Mesenchymal stem cell (in vitro differentiated cells and primary cell): ENCODE measurements at places on chromosomes 1 and 21.

- DNase-seq, result no peak
These were observed 1.2 kb upstream of the PIK3C2B start for GRCh38 chr1:204495777-204496176.

DNA sequence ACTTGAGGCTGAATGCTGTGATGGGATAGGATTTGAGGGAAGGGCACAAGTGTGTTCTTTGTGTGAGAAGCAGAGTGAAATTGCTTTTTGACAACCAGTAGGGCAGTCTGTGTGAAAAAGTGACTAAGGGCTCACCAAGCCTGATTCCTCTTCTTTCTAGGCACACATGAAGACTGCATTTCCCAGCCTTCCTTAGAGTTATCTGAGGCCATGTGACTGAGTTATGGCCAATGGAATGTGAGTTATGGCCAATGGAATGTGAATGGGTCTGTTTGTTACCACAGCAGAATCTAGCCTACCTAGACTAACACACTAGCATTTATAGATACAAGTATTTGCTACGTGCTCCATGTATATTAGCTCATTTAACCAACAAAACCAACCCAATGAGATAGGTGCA, 35.3 kb upstream of the DIRAS3 start:
- DNase-seq, result no peak

- DNase-seq, result no peak
These were observed 245.4 kb downstream of the NPHP4 start for GRCh38 chr1:5746611-5747425.

DNA sequence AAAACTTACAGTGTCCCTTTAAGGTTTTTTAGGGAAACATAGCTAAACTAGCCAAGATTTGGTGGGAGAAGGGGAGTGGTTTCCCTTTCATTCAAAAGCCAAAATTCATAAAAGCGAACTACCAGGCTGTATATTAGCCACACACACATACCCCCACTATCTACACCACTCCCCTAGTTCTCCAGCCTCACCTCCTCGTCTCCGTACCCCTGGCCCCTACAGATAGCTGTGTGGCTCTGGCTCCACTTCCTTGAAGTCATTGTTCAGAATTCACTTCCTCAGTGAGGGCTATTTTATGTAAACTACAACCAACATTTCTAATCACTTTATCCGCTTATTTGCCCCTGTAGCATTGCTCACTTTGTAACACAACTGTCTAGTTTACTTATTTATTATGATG, 5.3 kb upstream of the DPH5 start:
- DNase-seq, result no peak

DNA sequence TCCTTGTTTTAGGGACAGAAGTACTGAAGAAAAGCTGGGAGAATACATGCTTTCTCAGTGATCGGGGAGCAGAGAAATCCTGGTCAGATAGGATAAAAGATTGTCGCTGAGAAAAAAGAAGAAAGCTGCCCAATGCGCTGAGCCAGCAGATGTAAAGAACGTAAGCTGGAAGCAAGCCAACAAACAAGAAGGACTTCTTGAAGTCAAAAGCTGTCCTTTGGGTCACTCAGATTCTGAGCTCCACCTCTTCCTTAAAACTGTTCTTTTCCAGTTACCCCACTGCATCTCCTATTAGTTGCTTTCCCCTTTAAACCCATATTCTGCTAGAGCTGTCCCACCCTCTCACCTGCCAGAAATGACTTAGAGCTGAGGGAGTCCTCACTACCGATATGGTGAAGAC, 64.8 kb downstream of the GPR137B start:
- DNase-seq, result no peak

DNA sequence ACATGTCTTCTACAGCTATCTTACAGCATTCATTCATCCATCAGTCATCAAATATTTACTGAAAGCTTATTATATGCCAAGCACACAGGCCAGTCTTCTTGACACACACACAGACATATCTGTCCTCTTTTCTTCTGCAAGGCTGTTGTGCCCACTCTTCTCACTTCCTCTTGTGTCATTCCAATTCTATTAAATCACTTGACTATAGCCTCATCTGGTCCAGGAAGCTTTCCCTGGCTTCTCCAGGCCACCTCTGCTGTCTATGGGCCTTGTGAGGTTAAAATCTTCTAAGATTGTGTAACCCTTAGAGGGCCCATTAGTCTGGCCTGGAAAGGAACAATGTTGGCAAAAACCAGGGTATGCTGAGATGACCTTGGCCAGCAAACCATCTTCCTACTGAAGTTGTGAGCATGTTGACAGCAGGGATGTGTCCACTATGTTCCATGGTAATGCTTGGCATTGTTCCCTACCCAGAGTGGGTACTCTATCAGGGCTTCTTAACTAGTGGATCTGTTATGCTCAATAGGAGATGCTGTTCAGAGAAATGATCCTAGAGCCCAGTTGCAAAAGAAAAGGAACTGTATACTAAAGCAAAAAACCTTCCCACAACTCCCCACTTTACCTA, 5.3 kb downstream of the TRAF3IP3 start:
- DNase-seq, result no peak

GRCh38 chr1:225660544-225660946, 7.6 kb upstream of the ENAH start:
- no peak for DNase-seq

DNA sequence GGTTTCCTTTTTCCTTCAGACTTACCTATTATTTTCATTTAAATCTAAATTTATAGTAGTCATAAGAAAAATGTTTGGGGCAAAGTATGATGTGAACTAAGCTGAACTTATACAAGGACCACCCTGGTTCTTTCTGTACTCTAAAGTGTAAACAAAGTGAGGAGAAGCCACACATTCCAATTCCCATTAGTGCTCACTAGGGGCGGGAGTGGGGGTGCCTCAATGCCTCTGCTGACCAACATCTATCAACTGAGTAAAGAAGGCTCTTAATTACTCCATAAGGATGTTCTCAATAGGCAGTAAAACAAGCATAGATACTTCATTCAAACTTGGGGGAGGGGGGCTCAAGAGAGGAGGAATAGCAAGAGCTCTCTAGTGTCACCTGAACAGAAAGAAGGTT, 151.7 kb downstream of the CDC42BPA start:
- DNase-seq, result no peak

DNA sequence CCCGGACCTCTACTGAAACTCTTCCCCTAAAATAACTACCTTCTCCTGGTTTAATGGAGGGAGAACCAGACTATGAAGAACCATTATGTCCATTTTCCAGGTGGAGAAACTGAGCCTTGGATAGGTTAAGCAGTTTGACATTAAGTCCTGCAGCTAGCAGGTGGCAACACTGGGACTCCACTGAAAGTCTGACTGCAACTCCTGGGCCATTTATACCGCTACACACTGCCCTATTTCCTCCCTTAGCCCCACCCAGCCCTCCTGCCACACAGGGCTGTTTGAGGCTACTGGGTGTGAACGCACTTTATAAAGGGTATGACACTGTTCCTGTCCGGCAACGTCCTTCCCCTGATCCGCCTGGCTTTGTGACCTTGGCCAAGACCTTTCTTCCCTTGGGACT, 511 bp upstream of the INPP5B start:
- no peak for DNase-seq

DNA sequence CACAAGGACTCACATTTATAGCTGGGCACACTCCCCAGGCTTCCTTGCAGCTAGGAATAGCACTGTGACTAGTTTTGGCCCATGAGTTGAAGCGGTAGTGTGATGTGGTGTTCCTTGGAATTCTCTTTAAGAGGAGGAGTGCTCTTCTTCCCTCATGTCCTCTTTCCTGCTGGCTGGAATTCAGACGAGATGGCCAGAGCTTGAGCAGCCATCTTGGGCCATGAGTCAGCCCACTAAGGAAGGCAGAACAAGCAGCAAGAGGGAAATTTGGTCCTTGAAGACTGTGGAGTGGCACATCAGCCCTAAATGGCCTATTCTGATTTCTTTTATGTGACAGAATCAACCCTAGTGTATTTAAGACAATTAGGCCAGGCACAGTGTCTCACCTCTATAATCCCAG, 20.0 kb downstream of the HTR6 start:
- DNase-seq, result no peak
